Psoas muscle (tissue), 8 donors: ENCODE measurements at places on chromosomes 13 and 19. TPM values are rescaled to one million over a fixed set of nuclear protein-coding genes. Genes with fewer than 3 reads are reported as not detected.

GRCh38 chr19:58554494-58555368 is at the start of gene CHMP2A:
CHMP2A (minus strand) TSS chr19:58555105; CDS start chr19:58554212, 893 bp downstream.
- peaks cover 31% of the 10 kb centered on the region for H3K4me1 ChIP-seq
- peaks cover 4% of the 10 kb centered on the region for H3K36me3 ChIP-seq
- peak; percentile 99 for DNase-seq
- H3K4me3 ChIP-seq, result peak within 1 kb of the TSS; percentile 74
- no peaks in the 10 kb centered on the region for H3K27me3 ChIP-seq
- H3K27ac ChIP-seq, result peak within 1 kb of the TSS; percentile 97

NUP62 gene
- total RNA-seq, result 46.8 TPM

DNA sequence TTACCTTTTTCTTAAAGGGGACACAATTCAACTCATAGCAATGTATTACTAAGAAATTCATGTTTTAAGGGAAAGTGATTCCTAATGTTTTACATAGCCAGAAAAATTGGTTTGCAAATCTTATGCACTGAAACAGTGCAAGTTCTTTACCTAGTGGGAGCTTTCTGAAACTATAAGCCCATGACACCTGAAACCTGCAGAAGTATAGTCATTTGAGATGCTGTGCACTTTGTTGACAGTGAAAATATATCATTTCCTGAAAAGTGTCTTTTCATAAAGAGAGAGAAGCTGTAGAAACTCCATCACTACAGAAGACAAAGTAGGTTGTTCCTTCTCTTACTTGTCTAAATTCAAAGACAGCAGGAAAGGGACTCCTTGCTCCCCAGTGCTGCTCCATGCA is 517.1 kb downstream of the LMO7 start:
- H3K4me3 ChIP-seq, result no peak overlapping the region
- no peak overlapping the region for H3K27ac ChIP-seq
- H3K27me3 ChIP-seq, result no peaks in the 10 kb centered on the region
- no peaks in the 10 kb centered on the region for H3K4me1 ChIP-seq

PGLYRP2 gene
- total RNA-seq, result not detected

SULT2A1 gene
- total RNA-seq, result not detected

DNA sequence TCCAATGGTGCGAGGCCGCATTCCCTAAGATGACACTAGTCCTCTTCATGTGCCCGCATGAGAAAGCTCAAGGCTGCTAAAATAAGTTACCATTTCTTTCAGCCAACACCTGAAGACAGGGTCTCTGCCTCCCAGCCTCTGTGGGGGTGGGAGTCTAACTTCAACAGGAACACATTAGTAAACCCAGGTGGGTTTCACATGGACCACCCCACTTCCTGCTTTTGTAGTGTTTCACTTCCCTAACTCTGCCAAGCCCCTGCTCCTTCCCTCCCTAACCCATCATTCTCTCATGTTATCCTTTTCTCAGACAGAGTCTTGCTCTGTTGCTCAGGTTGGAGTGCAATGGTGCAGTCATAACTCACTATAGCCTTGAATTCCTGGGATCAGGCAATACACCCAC is 783.6 kb downstream of the UQCRFS1 start:
- H3K36me3 ChIP-seq, result no peaks in the 10 kb centered on the region
- no peaks in the 10 kb centered on the region for H3K4me1 ChIP-seq
- no peak for DNase-seq
- H3K4me3 ChIP-seq, result no peak overlapping the region

GRCh38 chr19:9289231-9289884 is 20.3 kb downstream of the ZNF699 start:
- H3K36me3 ChIP-seq, result peaks cover 3% of the 10 kb centered on the region
- no peaks in the 10 kb centered on the region for H3K4me1 ChIP-seq
- H3K4me3 ChIP-seq, result no peak overlapping the region
- no peak overlapping the region for H3K27ac ChIP-seq
- no peak for DNase-seq
- no peaks in the 10 kb centered on the region for H3K27me3 ChIP-seq

PLK5 gene
- not detected for total RNA-seq

- no peaks in the 10 kb centered on the region for H3K4me1 ChIP-seq
- H3K27me3 ChIP-seq, result no peaks in the 10 kb centered on the region
- H3K36me3 ChIP-seq, result peaks cover 96% of the 10 kb centered on the region
- H3K4me3 ChIP-seq, result no peak overlapping the region
Measured at GRCh38 chr19:4108767-4109625, 14.9 kb downstream of the MAP2K2 start.

- H3K27me3 ChIP-seq, result no peaks in the 10 kb centered on the region
- no peak for DNase-seq
- H3K4me3 ChIP-seq, result no peak overlapping the region
- peaks cover 43% of the 10 kb centered on the region for H3K4me1 ChIP-seq
Measured at GRCh38 chr13:30744056-30744680, 8.8 kb downstream of the ALOX5AP start.

DNA sequence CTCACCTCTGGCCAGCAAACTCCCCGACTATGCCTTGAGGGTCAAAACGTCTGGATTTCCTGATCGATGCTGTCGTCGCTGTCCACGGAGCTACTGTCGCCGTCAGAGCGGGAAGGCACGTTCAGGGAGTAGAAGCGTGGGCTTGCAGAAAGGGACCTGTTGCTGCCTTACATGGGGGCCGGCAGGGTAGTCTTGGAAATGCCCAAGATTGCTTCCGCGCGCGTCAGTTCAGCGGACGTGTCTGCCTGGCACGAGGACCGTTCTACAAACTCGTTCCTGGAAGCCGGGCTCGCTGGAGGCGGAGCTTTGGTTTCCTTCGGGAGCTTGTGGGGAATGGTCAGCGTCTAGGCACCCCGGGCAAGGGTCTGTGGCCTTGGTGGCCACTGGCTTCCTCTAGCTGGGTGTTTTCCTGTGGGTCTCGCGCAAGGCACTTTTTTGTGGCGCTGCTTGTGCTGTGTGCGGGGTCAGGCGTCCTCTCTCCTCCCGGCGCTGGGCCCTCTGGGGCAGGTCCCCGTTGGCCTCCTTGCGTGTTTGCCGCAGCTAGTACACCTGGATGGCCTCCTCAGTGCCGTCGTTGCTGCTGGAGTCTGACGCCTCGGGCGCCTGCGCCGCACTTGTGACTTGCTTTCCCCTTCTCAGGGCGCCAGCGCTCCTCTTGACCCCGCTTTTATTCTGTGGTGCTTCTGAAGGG is 15.4 kb downstream of the RB1 start:
- peak; percentile 53 for DNase-seq
- H3K4me1 ChIP-seq, result no peaks in the 10 kb centered on the region
- no peaks in the 10 kb centered on the region for H3K27me3 ChIP-seq
- peaks cover 2% of the 10 kb centered on the region for H3K36me3 ChIP-seq

DNA sequence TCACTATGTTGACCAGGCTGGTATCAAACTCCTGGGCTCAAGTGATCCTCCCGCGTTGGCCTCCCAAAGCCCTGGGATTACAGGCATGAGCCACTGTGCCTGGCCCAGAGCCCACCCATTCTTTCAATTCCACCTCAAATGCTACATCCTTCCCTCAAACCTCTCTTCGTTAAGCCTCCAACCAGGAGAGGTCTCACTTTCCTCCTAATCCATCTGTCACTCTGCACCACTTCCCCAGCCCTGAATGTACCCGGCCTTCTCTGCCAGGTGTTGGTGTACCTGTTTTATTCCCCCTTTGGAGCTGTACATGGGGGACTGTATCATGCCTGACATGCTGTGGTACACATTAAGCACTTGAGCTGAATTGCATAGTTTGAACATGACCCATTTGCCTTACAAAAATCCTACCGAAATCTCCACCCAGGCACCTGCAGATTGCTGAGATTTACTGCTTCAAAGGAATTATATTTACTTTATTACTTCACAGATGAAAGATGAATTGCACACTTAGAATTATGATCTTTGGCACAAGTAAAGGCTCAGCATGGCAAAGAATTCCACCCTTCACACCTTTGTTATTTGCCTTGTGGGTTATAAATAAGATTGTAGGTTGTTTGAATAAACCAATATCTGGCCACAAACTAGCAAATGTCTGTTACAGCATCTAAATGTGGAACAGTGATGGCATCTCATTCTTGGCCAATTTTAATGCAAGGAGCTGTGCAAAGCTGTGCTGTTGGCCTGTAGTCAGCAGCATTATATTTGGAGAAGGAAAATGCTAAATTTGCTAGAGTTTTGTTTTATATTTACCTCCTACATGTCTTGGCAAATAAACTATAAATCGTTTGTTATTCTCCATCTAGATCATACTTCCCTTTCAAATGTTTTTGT is 15.6 kb upstream of the WASF3 start:
- no peak overlapping the region for H3K4me3 ChIP-seq
- no peak overlapping the region for H3K27ac ChIP-seq
- peaks cover 6% of the 10 kb centered on the region for H3K27me3 ChIP-seq
- no peaks in the 10 kb centered on the region for H3K36me3 ChIP-seq
- no peaks in the 10 kb centered on the region for H3K4me1 ChIP-seq
- no peak for DNase-seq

- H3K27me3 ChIP-seq, result no peaks in the 10 kb centered on the region
- no peak overlapping the region for H3K4me3 ChIP-seq
- no peak for DNase-seq
- H3K4me1 ChIP-seq, result no peaks in the 10 kb centered on the region
- no peaks in the 10 kb centered on the region for H3K36me3 ChIP-seq
- H3K27ac ChIP-seq, result no peak overlapping the region
Measured at GRCh38 chr13:51849145-51850101, 4.4 kb upstream of the TMEM272 start.
